ENCODE measurements at places on chromosomes 2 and 18.
A peak's percentile ranks its signal among the peaks of the same experiment; 100 is the strongest.

DNA sequence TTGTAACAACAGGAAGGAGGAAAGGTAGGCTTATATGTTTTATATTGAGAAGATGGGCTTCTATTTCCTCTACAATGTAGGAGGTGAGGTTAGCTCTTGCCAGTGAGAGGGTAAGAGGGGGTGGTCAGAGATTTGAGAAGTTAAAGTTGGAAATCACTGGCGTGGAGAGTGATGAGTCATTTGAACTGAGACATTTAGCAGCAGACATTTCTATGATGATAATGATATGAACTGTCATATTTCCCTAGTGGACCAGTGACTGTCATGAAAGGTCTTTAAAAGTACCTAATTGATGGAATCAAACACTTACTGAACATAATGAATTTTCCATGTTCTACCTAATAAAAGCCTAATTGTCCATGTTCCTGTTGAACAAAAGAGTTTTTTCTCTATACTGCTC is 126.1 kb downstream of the FAM161A start:
- no peak for DNase-seq

GRCh38 chr2:176205126-176205525 is 16.7 kb downstream of the HOXD1 start:
- DNase-seq: no peak

DNA sequence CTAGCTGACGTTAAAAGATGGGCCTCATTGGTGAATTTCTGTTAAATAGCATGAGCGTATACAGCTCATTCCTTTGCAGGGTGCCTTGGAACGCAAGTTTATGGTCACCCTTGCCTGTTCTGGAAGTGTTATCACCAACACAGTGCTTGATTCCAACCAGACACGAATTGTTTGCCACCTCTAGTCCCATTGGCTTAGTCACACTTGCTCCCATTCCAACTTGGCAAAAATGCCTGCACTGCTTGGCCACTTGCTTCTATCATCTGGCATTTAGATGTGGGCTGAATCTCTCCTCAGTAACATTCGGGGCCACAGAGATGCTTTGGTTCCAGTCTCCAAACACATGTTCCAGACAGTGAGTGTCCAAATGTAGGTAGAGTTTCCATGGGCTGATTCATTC is 27.5 kb upstream of the ACVR1 start:
- DNase-seq: no peak

- no peak for DNase-seq
Measured at GRCh38 chr2:30628341-30628740, 178.9 kb downstream of the CAPN13 start.

GRCh38 chr2:132949108-132949507 is 279.1 kb upstream of the LYPD1 start:
- no peak for DNase-seq

GRCh38 chr2:232315049-232315922 is 63.3 kb upstream of the ALPP start:
- DNase-seq: peak; percentile 48

DNA sequence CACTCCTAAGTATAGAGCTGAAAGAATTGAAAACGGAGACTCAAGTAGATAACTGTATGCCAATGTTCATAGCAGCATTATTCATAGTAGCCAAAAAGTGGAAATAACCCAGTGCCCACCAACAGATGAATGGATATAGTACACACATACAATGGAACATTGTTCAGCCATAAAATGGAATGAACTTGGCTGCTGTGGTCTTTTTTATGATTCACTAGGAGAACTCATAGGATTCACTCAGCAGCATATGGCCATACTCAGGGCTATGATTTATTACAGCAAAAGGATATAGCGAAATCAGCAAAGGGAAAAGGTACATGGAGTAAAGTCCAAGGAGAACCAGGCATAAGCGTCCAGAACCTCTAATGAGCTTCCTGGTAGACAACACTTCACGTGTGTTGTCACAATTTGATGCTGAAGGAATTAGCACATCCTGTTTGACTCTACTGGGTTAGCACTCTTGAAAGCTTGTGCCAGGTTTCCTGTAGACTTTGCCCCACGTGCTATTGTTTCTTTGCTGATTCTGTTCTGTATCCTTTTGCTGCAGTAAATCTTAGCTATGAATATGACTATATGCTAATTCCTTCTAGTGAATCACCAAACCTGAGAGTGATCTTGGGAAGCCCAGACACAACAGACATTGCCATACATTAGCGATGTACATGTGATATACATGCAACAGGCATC is 15.7 kb downstream of the SPC25 start:
- DNase-seq: no peak

- DNase-seq: no peak
Measured at GRCh38 chr2:86825693-86826381, 35.1 kb upstream of the CD8A start.

DNA sequence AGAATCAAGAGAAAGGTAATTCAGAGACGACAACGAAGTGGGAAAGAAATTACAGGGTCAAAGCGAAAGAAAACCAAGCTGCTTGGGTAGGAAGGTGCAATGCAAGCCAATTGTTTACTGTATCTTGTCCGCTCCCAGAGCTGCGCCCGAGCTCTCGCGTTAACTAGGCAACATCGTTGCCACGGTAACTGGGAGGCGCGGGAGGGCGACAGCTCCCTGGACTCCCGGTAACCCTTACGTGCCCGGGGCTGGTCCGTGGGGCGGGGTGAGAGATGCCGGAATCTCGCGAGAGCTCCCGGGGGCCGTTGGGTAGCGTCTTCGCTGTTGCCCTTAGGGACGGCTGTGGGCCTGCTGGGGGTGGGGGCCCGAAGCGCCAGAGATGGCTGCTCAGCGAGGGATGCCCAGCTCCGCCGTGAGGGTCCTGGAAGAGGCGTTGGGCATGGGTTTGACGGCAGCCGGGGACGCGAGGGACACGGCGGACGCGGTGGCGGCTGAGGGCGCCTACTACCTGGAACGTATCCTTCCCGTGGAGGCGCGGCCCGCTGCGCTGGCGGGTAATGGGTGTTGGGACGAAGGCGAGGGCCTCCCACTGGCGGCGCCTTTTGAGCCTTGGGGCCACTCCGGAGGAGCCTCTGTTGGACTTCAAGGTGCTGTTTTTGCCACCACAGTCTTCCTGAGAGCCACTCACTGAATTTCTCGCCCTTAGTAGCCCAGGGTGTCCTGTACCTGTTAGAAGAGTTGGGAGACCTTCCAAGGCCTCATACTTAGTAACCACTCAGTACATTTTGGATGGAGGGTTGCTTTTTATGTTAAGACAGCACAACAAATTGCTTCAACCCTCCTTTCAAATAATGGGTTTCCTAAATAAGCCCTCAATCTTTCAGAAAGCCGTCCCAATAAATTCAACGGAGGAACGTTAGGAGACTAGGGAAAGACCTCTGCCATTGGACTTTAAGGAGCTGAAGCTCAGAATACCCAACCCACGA is at the start of gene SPAG16:
TSS of gene SPAG16 (plus strand) at position 360 of the 986 bp plus-strand sequence.
- DNase-seq: peak; percentile 90

GRCh38 chr18:43876748-43877147 is 599.5 kb upstream of the SYT4 start:
- no peak for DNase-seq

DNA sequence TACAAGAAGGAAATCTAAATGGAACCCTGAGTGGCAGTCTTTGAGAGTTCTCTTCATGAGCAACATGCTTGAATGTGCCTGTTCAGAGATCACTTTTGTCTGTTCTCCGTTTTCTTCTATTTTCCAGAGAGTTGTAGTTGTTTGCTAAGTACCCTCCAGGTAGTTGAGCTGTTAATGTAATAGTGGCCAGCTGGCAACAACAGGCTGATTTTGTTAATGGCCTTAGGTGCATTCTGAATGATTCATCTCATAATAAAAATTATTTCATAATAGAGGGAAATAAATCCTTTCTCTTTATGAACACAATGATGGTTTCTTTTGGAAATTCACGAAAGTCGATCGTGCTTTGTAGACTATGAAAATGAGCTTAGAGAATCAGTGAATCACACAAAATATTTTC is 136.8 kb downstream of the LRP1B start:
- no peak for DNase-seq

DNA sequence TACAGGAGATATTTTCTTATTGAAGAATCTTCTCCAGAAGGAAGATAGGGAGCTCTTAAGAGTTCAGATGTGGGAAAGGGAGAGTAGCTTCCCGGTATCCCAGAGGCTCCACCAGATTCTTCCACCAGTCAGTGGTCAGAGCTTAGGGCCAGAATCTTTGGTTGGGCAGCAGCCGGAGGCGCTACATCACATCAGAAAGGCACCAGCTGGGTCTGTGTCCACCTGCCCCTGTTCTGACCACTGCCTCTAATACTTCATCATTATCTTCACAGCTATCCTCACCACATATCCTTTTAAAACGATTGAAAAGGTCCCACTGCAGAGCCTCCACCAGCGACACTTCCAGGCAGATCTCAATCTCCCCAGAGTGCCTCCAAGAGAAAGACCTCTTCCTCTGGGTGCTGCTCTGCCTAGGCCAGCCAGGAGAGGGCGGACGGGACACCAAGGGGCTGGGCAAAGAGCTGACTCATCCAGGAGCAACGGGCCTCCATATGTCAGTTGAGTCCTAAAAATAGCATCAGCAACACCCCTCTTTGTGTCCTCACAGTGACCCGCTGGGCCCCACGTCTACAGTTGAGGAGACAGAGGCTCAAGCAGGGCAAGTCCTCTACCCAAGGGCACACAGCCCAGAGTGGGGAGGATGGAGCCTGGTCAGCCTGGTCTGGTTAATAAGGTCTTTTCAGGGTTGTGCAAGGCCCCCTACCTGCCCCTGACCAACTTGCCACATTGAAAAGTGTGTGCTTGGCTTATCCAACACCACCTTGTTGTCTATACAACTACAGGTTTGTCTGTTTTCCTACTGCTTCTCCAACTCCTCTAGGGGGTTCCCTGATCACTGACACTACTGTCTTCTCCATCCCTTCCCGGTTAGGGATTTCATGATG is 81.2 kb downstream of the ADD2 start:
- DNase-seq: no peak

- no peak for DNase-seq
Measured at GRCh38 chr18:79102886-79103285, 33.7 kb downstream of the ATP9B start.

- no peak for DNase-seq
Measured at GRCh38 chr2:82257796-82258555, 1953.4 kb upstream of the LRRTM1 start.

DNA sequence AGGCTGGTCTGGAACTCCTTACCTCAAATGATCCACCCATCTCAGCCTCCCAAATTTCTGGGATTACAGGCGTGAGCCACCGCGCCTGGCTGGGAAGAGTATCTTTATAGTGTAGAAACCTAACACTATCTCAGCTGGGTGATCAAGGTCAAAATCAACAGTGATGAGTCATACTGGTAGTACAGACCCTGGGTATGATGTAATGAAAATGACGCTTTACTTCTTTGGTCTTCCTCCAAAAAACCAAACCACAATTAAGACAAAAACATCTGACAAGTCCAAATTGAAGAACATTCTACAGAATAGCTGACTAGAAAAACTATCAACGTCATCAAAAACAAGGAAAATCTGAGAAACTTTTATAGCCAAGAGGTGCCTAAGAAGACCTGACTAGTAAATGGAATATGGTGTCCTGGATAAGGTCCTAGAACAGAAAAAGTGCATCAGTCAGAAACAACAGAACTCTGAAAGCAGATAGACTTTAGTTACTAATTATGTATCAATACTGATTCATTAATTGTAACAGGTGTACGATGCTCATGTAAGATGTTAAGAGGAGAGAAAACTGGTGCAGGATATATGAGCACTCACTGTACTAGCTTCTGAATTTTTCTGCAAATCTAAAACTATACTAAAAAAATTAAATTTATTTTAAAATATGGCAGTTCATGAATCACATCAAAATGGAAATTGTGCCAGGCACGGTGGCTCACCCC is 25.4 kb downstream of the PDCL3 start:
- DNase-seq: no peak

DNA sequence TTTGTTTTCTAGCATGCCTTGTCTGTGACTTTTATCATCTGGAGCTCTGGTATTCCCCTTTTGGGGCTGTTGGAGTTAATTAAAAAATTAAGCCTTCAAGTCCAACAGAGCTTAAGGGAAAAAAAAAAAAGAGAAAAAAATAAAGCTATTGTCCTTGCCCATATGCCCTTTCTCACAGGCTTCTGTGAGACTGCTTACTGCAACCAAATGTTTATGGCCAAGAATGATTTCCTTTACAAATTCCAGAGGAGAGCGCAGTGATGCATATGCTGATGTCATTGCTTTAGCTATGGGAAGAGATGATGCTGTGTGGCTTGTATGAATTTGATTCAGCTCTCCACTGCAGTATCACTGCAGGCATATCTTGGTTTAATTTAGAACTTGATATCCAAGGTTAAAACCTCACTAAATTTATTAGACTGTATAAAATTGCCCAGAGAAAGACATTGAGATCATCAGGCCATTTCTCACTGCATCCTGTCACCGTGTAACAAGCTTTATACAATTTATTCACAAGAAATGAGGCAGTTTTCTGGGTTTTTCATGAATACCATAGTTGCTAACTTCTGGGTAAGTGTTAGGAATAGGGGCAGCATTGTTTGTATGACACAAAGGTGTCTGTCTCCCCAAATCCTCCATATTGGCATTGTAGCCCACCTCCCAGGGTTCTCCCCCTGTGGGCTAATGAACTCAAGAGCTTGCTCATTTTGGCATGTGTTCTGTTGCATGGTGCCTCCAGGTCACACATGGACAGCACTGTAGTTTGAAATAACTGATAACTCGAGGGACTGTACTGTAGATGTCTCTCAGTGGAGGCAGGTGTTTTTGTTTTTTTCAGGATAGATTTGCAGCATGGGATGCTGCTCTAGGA is 85.0 kb downstream of the TANC1 start:
- DNase-seq: no peak

- DNase-seq: peak; percentile 61
Measured at GRCh38 chr2:43131051-43131889, 95.1 kb downstream of the ZFP36L2 start.

GRCh38 chr2:12343141-12343540 is 373.6 kb upstream of the TRIB2 start:
- no peak for DNase-seq

DNA sequence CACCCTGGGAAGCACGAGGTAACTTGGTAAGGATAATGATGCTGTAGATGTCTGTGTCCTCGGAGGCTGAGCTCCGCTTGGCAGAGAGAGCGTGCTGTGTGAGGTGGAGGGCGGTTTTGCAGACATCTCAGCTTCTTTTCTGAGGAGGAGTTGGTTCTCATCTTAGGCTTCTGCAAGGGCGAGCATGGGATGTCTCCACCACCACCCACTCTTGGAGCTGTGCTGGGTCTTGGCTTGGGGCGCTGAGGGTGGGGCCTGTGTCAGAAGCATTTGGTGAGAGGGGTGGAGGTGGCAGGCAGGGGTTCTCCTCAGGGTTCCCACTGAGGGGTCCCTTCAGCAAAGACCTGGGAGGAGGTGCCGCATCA is 9.2 kb downstream of the OXER1 start:
- no peak for DNase-seq

DNA sequence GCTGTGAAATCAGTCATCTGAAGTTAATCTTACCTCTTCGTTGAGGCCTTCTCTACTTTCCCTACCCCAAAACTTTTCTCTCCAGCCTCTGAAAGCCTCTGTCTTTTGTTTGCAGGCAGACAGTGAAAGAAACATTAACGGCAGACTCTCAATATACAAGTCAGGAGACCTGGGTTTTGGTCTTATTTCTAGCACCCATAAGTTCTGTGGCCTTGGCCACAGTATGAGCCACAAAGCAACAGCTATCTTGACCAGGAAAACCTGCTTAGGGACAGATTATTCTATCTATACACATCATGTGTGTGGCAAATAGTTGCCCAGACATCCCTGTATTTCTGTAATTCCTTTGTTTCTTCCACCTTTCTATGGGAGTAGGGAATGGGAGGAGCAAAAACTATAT is 318.3 kb downstream of the AGPS start:
- no peak for DNase-seq

GRCh38 chr18:13587001-13587400 is 139.4 kb downstream of the FAM210A start:
- no peak for DNase-seq

GRCh38 chr2:8620611-8621382 is 61.1 kb upstream of the ID2 start:
- DNase-seq: no peak

All from stimulated activated CD8-positive, alpha-beta memory T cell treated with anti-CD3 and anti-CD28 coated beads, Interleukin-4, amount 100 ng/mL, for 4 hours (primary cell).